CD4-positive, CD25-positive, alpha-beta regulatory T cell (primary cell): ENCODE measurements at places on chromosomes 5 and 9.

- no peak for DNase-seq
These were observed 321.6 kb upstream of the ITGA1 start for GRCh38 chr5:52466113-52466512.

DNA sequence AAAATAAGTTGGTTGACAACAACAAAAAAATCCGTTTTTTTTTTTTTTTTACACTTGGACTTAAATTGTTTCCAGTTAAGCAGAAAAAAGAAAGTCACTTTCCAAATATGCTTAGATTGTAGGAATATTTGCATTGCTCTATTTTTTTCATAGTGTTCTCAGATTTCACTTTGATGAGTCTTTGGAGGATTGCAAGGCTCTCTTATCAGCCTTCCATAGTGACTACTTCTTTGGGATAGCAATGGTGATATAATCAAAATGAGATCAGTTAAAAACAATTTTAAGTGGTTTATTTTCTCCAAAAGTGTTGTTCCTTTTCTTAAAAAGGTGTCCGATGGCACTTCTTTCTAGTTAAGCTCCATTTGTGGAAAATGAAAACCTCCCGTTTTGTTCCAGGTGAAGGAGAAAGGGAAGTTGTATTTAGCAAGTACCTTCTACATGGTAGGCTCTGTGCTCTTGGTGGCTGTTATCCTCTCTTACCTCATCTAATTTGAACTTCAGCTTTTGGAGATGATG is 3.9 kb downstream of the RASGRF2 start:
- DNase-seq: no peak

- DNase-seq: no peak
These were observed 3.5 kb upstream of the CNTFR start for GRCh38 chr9:34592895-34593601.

DNA sequence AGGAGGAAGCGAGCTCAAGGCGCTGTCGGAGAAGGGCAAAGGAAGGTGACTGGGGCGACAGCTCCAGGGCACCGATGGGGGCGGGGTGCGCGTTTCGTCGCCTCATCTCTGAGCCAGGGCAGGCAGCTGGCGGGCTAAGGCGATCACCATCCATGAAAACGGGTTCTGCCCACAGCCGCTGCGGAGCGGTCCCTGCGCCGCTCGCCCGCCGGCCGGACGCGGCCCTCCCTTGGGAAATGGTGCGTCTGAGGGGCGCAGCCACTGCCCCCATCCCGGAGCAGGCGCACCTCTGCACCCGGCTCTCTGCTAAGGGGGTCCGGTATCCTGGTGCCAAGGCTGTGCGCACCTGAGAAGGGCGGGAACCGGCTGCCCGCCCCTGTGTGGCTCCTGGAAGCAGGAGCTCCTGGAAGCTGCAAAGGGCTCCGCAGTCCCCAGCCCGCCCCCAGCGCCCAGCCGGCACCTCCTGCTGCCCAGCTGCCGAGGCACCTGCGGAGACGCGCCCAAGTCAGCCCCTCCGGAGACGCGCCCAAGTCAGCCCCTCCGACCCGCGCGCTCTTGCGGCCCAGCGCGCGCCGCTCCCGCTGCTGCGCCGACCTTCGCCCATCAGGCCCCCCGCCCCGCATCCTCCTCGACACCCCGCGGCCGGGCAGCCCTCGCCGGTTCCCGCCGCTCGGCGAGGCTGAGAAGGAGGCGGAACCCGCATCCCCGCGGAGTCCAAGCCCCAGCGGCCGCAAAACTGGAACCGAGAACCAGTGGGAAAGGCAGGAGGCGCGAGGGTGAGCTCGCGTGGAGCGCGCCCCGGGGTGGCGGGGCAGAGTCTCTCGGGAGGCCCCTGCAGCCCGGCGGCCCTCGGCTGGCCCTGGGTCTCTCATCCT is 757 bp downstream of the ANKRD34B start:
- no peak for DNase-seq

DNA sequence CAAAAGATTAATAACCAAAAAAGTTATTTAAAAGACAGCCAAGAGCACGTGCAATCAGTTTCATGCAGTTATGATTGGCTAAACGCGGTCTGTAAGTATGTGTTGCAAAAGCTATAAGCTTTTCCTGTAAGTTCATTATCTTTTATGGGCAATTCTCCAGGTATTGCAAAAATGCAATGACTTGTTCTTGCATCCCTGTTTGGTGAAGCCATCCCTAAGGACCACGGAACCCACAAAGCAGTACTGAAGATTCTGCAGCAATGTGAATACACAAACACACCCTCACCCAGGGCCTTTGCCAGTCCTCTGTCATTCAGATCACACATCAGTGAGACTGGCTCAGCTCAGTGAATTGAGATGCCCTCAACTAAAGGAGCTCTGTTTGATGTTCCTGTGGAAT is 11.4 kb downstream of the GCNT4 start:
- DNase-seq: no peak

- no peak for DNase-seq
These were observed 9.1 kb downstream of the FNIP1 start for GRCh38 chr5:131787736-131788135.

DNA sequence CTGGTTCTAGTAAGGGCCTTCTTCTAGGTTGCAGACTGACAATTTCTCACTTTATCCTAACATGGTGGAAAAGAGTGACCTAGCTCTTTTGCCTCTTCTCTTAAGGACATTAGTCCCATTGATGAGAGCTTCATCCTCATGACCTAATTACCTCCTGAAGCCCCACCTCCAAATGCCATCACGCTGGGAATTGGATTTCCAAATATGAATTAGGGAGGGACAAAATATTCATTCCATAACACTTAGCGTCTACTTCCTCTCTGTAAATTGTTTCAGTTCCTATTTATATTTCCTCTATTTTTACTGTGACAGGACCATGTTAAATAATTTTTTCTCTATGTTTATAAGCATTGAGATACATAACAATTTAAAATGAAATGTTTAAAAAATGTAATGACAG is 408.8 kb downstream of the CDH10 start:
- no peak for DNase-seq

GRCh38 chr5:131977212-131977604 is 31.7 kb upstream of the MEIKIN start:
- no peak for DNase-seq

DNA sequence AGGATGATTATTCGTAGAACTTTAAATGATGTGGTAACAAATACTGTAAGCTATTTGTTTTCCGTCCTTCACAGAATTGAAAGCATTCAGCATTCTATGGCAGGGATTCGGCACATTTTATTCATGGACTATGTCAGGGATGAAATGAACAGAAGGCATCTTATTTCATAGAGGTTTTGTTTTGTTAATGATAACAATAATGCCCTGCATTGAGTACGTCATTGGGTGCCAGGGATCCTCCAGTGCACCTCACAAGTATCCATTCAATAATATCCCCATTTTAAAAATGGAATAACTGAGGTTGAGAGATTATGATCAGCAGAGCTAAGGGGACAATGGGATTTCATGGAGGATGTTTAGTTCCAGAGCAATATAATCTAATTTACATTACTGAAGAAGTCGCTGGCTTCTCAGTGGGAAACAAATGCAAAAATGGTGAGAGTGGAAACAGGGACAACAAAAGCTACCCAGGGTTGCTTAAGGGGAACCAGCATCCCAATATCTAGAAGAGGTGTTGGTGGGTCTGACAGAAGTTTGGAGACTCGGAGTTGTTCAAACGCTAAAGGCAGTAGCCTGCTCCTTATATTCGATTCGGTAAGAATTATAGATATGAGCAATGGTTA is 985.7 kb upstream of the WWC1 start:
- no peak for DNase-seq

- DNase-seq: no peak
These were observed 657.1 kb upstream of the CDH10 start for GRCh38 chr5:25301836-25302235.

- DNase-seq: no peak
These were observed 330.5 kb downstream of the NPR3 start for GRCh38 chr5:33041586-33041985.

DNA sequence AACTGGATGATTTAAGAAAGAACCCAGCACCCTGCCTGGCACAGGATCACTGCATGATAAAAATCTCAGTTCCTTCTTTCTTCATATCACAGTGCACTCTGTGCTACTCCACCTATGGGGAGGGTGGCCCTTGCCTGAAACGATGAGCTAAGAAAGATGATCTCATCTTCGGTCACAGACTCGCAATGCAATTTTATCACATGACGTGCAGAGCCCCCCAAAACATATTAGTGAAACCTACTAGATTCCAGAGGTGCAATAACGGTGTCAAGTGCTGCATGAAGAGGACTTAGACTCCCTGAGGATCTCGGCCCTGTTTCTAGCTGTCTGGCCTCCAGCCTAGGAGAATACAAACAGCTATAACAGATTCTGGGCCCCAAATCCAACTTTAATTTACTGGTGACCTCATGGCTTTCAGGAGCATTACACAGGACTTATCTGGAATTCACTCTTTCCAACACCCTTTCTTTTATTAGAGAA is 104.0 kb downstream of the EBF1 start:
- DNase-seq: no peak

GRCh38 chr5:179668391-179668790 is 12.4 kb downstream of the CBY3 start:
- DNase-seq: peak; percentile 24

DNA sequence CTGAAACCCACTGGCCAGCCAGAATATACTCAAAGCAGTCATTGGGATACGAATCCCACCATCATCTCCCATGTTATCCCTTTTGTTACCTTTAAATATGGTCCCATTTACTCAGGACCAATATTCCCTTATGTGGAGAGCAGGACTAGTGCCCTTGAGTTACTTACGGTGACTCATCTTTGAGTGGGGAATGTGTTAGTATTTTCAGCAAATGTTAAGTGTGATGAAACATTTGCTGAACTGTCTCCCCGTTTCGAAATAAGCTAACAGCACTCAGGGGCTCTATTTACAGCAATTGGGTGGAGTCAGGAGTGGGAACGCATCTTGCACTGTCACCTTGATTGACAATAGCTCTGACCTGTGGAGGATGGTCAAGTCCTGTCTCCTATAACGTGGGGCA is 67.4 kb downstream of the CTSL start:
- DNase-seq: no peak

DNA sequence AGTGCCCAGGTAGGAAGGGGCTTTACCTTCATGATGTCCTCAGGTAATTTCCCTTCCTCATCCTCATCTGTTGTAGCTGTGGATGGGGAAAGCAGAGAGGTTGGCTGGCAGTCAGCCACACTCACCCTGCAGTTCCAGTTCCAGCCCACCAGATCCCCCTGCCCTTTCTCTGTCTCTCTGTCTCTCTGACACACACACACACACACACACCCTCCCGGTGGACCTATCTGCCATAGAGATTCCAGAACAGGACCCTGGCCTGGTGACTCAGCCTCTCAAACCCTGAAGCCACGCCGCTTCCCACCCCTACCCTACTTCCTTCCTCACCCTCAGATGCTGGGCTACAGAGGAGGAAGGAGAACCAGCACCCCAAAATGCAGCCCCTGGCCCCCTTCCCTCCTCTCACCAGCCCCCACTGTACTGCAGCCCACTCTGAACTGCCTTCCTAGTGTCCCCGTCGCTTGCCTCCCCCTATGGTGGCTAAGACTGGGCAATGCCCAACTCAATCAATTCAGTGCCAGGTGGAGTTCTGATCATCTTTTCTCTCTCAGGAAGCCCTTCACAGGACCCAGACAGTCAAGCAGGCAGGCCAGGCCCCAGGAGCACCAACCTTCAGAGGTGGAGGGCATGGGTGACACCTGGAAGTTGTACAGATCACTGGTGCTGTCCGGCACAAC is 4.8 kb downstream of the IRF1 start:
- DNase-seq: no peak

GRCh38 chr9:127680846-127681245 is 25.9 kb upstream of the CFAP157 start:
- no peak for DNase-seq

DNA sequence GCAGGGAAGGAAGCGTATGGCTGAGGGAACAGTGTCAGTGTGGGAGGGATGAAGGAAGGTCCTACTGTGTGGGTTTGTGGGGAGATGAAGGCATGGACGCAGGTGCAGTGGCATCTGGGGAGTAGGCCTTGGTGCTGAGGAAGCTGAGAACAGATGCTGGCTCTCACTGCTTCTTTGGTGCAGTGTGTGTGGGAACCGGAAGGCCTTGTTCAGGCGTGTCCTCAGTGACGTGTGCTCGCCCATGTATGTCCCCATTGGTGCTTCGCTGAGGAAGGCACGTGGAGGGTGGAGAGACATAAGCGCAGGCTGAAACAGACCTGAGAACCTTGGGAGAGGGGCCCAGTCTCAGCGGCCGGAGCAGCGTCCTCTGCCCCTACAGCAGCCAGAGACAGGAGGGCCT is 18.7 kb downstream of the ADAMTS13 start:
- no peak for DNase-seq

DNA sequence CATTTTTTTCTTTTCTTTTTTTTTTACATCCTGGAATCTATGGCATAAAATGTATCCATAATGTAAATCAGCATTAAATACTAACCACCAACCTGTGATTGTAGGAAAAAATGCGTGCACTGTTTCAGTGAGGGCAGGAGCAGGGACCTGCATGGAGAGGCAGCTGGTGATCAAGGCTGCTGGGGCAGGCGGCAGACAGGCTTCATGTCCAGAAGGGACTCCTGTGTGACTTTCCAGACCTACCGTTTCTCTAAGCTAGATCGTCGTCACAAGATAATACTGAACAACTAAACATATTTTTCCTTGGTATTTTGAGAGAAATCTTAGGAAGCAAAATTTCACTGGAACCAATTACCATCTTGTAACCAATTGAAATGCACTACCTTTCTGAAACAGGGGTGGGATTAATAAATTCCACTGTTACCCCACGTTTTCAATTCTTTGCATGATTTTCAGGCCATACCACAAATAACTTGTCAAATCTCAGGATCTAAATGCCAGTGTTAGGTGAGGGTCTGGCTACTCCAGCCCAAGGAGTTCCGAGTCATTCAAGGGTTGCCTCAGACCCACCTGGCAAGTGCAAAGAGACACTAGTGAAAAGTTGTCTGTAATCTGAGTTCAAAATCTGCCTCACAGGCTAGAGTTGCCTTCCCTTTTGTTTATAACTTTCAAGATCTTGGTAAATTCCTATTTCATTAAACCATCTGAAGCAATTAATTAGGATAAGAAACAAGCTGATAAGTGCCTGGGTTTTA is 198.2 kb downstream of the SEMA5A start:
- no peak for DNase-seq

DNA sequence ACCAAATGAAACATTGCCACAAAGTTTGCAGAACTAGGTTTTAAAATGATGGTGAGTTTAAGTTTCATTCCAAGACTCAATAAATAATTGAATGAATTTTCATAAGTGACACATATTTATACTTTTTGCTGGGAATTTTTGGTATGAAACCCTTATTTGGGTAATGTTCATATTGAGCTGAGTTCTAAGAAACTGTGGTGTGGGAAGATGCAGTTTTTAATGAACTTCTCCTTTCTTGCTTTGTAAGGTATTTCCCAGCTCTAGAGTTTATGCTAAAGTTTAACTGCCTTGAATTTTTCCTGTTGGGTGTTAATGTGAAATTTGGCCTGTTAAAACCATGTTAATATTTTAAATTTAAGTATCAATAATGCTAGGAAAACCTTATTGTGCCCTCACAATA is 15.1 kb downstream of the RABGAP1 start:
- no peak for DNase-seq
